ENCODE measurements at places on chromosomes 3 and 15.

DNA sequence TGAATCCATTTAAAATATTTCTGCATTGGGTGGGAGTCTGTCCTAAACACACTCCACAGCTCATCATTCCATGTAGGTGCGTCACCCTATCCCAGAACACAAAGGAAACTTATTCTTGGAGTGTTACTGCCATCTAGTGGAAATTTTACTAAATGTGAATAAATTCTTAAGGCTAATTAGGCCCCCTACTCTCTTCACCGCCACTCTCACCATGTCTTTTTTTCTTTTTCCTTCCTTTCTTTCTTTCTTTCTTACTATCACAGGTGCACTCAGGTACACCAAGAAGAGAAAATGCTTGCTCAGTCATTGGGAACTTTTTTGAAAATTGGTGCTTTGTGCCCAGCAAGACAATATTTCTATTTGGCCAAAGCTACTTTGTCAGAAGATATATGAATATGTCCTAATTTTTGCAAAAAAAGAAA, 26.4 kb upstream of the ATP8B4 start:
- peak; percentile 65 for DNase-seq

- DNase-seq: no peak
Observed at GRCh38 chr15:70182858-70183695, 85.4 kb upstream of the TLE3 start.

DNA sequence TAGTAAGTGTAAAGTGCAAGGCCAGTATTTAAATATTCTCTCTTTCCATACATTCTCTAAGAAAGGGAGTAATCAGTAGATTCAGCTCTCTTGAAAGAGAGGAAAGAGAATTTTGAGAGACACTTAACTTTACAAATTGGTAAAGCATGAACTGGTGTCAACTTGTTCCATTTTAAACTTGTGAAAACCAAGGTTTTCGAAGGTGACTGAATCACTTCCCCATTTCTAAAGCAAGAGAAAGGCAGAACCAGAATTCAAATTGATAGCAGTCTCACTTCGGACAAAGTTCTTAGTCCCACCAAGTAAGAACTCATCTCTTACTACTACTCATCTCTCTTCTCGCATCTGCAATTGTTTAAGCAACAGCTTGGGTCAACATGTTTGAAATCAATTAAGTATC, 22.4 kb downstream of the TJP1 start:
- no peak for DNase-seq

DNA sequence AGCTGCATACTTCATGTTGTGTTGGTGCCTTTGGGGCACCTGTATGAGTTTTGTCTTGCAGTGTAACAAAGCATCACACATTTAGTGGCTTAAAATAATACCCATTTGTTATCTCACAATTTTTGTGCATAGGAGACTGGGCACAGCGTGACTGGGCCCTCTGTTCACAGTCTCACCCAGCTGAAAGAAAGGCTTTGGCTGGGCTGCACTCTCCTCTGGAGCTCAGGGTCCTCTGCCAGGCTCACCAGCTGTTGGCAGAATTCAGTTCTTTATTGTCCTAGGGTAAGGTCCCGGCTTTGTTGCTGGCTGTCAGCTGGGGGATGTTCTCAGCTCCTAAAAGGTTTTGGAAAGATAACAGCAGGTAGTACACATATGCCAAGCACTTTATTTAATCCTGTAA, 263.3 kb downstream of the CLSTN2 start:
- no peak for DNase-seq

DNA sequence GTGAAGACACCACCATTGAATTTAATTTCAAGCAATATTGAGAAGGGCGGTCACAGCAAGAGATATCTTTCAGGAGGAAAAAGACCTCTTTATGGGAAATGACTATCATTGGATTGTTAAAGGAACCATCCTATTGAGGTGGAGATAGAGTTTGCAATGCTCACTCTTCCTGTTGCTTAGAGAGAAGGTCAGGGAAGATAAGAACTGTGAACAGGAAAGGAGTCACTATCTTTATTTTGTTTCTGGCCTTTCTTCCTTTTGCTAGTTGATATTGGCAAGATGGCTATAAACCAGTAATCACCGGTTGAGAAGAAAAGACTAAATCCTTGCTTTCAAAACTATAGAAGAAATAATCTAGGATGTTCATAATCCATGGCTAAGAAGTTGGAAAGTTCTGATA, 112.1 kb upstream of the TMEM108 start:
- no peak for DNase-seq

GRCh38 chr3:36650271-36650671, 114.1 kb downstream of the DCLK3 start:
- DNase-seq: peak; percentile 11

- DNase-seq: no peak
Observed at GRCh38 chr3:127316685-127317084, 28.8 kb upstream of the PRR20G start.

- no peak for DNase-seq
Observed at GRCh38 chr15:64775551-64776401, at the start of gene RBPMS2. RBPMS2 (minus strand) TSS chr15:64775589; CDS start chr15:64775319, 270 bp downstream.

DNA sequence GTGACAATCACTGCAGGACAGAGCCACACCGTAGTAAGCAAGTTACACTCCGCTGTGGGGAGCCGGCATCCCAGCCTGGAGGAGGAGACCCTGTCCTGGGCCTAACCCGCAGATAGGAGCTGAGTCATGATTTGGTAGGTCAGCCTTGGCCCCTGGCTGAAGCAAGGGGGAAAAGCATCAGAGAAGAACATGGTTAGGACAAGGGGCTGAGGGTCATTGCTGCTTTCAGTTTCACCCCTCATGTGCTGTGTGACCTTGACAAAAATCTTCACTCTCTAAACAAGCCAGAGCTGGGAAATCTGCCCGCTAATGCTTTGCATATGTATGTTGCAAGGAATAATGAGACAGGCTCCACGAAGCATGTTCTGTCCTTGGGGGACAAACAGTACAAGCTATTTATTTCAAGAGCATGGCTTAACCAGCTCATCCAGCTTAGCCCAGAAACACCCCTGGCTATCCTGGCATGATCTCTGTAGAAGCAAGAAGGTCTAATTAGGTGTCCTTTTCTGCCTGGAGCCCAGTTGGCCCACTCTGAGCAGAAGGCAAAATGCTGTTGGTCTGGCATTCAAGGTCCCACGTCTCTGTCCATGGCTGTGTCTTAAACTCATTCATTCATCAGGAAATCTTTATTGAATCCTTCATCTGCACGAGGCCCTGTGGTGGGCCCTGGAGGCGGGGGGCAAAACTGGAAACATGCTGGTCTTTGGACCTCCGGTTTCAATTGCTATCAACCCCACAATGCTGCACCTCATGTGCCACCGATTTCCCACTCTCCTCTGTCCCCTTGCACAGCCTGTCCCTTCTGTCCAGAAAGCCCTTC, 221.3 kb upstream of the LYSMD4 start:
- DNase-seq: peak; percentile 63

GRCh38 chr15:101523560-101523940, 34.0 kb upstream of the PCSK6 start:
- no peak for DNase-seq

GRCh38 chr15:79474252-79474651, 42.1 kb downstream of the MINAR1 start:
- peak; percentile 32 for DNase-seq

GRCh38 chr15:48423342-48423741, 92.1 kb downstream of the DUT start:
- DNase-seq: no peak

GRCh38 chr3:70233812-70234211, 78.6 kb downstream of the MDFIC2 start:
- DNase-seq: no peak

DNA sequence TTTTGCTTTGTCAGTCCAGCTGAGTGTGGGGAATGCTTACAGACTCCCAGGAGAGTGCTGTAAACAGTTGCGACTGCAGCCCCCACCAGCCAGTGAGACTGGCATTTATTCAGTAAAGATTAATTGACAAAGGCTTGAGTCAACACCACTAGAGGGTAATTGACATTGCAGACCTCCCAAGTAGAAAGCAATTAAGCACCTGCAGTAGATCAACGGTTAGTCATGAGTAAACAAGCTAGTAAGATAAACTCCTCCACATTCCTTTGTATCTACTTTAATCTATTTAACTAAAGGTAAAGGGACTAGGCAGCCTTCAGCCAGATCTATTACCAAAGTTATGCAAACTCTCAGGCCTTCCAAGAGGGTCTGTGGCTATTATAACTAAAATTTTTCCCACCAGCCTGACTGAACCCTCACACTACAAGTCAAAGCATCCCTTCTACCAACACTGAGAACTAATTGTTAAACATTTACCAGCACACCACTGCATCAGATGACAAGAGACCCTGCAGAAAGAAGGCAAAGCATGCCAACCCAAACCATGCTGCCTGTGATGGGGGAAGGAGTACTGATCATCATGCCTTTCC, 30.5 kb upstream of the GALNT15 start:
- no peak for DNase-seq

DNA sequence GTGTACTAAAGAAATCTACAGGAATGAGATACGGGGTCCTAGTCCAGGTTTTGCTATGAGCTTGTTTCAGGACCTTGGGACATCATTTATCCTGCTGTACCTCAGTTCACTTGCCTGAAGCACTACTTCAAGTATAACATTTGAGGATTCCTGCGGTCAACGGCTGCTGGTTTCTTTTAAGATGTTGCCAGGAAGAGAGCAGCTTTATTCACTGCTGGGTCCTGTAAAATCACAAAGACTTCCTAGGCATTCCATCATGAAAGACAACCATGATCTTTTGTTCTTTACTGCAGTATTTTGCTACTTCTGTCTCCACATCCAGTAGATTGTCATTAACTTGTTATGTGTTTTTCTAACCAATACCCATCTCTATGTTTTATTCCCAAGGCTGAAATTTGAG, 61.0 kb upstream of the PYDC2 start:
- DNase-seq: no peak

GRCh38 chr3:104943974-104944373, 422.7 kb upstream of the ALCAM start:
- DNase-seq: no peak

- no peak for DNase-seq
Observed at GRCh38 chr15:78347586-78348543, 7.7 kb downstream of the CRABP1 start.

DNA sequence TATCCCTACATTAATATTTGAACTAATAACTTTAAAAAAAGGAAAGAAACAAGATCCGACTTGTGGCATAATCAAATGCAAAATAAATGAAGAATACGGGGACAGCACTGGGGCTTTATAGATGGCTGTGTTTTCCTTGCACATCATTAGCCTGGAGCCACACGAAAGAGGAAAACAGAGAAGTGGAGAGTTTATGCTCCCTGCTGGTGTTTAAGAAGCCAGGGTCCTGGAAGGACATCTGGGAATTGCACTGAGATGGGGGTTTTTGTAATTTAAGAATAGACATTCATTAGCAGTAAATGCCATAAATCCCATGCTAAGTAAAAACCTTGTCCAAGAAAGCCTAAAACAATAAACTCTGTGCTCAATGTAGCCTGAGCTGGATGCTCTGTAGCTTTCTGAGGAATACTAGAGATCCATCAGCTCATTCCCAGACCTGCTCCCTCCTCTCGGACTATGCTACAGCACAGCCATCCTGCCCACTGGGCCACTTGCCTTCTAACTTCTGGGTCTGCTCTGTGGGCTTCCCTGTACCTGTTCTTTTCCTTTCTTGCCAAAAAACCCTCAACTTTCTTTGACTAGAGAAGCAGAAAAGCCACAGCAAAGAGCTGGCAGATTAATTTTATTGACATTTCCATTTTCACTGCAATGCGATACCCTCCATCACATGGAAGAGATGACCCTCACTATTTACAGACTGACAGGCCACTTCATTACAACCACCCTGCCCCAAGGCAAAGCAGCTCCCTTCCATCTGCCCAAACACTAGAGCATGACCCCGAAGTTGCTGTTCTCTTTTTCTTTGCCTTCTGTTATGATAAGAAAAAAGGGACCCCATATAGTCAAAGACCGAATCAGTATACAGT, 62.3 kb downstream of the MEIS2 start:
- no peak for DNase-seq

DNA sequence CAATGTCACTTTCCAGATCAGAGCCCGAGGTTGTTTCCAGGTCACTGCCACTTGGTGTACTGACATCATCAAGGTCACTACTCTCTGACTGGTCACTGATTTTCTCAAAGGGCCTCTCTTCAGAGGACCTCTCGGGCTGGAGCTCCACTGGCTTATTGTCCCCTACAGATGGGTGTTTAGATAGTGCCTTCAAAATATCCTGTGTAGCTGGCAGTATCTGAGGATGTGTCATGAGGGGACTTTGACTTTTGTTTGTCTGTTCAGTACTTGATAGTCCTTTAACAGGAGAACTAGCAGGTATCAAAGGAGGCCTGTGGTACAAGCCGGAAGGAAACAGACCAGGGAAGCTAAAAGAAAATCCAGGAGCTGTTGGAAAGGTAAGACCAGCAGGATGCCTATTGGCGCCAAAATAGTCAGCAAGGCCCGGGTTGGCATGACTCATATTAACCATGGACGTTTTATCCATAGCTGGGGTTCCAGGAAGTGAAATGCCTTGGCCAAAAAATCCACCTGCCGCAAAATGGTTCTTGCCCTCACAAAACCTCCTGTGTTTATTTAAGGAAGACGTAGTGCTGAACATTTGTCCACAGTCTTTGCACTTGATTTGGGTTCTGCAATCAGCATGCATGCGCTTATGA, 547.3 kb downstream of the MECOM start:
- no peak for DNase-seq

- DNase-seq: no peak
Observed at GRCh38 chr3:96319166-96319565, 495.2 kb upstream of the EPHA6 start.
